ENCODE measurements at places on chromosomes 11 and 22.

DNA sequence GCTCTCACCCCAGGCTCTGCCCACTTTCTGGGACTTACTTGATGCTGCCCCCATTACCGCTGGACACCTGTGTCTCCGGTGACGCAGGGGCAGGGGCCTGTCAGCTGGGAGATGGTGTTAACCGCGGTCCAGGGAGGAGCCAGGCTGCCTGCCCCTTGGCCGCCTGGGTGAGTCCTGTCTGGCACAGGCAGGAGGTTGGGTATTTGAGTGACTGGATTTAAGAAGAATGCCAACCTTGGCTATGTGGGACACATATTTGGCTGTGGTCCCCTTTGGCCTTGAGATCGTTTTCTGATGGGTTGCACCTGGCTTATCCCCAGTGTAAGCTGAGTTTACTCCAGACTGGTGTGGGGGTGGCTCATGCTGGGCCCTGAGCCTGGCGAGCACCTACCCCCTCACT, 2.5 kb downstream of the MUC6 start:
- no peak for DNase-seq

DNA sequence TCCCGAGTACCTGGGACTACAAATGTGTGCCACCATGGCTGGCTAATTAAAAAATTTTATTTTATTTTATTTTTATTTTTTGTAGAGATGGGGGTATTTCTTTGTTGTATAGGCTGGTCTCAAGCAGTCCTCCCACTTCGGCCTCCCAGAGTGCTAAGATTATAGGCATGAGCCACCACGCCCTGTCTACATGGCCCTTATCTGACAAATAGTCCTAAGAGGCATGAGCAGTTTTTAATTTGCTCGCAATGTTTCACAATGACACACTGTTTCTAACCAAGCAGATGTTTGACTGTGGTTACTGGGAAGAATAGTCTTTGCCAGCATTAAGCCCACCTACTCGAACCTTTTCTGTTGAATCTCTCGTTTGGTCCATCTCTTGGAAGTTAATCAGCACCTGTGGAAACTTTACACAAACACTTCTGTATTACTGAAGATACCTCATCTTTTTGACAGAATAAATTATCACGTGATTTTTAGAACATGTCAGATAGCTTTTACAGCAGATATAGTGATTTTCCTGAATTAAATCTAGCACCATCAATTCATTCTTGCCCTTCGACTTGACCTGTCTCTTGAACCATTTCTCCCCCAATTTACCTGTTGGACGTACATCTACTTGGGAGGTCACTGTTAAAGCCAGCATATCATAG, 71.4 kb downstream of the MTMR3 start:
- DNase-seq: no peak

- DNase-seq: no peak
These were observed 1.0 kb upstream of the TBX1 start for GRCh38 chr22:19759427-19760057.

DNA sequence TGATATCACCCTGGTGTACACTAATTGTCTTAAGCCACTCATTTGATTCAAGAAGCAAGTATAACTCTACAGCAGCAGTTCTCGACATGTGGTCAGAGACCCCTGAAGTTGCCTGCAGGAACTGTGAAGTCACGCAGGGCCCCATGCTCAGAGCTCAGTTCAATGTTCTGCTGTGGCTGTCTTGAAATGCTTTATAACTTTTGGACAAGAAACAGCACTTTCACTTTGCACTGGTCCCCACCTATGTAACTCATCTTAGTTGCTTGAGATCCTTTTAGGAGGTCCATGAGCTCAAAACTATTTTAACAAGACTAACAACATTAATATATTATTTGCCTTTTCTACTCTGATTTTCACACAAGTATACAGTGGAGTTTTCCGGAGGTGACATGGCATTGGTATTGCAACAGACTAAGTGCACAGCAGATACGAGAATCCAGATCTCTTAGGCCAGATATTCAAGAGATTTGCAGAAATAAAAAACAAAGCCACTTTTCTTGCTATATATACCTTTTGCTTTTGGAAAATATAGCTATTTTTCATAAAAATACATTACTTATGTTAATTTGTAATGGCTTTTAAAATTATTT, 64.8 kb downstream of the PRR5L start:
- DNase-seq: no peak

DNA sequence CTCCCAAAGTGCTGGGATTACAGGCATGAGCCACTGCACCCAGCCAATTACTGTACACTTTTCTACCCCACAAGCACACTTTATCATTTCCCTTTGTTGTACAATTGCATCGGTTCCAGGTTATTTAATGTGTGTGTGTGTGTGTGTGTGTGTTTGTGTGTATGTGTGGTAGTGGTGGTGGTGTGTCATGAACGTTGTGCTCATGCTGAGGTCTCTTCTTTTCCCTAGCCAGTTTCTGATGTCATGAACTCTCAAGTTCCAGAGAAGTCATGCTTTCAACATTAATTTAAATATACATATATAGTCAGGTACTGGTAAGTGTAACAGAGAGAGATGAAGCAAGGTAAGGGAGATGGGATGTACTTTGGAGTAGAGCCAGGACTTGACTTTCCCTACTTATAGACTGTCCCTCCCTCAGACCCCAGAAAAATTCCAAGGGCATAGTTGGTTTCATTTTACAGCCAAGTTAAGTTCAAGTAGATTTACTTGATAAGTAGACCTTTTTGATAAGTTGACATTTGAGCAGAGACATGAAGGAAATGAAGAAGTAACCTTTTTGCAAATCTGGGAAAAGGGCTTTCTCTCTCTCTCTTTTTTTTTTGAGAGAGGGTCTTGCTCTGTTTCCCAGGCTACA, 42.7 kb downstream of the WEE1 start:
- DNase-seq: no peak

DNA sequence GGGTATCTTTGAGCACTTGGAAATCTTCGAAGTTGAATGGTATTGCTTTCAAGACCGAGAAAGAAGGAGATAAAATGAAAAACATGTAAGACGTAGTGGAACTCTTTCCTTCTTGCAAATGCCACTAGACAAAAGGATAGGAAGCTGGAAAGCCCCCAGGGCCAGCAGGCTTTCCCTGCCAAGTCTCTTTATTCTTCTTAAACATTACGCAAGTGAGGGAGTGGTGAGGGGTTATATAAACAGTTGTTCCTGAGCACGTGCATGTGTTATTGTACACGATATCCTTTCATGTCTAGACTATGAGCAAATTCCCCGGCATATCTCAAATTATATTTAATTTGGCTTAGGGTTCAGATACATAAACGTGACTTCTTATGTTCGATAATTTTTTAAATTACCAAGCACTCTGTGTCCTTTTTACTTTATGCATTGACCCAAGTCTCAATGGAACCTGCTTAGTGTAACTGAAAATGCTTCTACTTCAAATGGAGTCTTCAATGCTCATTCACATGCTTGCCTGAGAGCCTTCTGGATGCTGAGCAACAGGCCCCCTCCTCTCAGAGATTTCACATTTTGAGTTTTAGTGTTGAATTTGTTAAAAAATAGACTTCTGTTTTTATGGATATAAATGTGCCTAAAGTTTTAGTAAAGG, 59.0 kb downstream of the PPP2R1B start:
- DNase-seq: no peak

GRCh38 chr22:27752771-27753170, 48.8 kb downstream of the MN1 start:
- DNase-seq: no peak

GRCh38 chr22:37750596-37751162, 53.8 kb downstream of the TRIOBP start:
- DNase-seq: no peak

DNA sequence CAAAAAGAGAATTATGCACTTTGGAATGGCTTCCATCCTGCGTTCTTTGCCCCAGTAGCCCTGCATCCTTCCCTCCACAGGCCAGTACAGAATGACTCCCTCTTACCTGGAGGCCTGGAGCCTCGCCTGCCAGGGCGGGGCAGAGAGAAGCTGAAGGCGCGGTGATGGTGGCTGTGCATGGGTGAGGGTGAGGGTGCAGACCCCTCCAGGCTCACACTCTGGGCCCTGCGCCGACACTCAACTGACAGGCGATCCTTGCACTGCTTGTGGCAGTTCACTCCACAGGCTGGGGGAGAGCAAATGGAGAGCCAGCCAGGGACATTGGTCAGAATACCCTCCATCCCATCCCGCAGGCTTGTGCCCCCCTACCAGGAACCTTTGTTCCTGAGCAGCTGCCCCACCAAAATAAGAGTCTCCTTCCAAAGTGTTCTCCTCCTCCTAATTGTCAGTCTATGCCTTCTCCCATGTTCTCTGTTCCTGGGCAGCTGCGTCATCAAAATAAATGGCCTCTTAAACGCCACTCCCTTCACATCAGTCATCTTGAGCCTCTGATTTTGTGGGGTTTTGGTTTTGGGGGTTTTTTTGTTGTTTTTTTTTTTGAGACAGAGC, 5.9 kb upstream of the NRXN2 start:
- DNase-seq: no peak

GRCh38 chr11:93905384-93905783, 55.0 kb upstream of the VSTM5 start:
- DNase-seq: no peak

DNA sequence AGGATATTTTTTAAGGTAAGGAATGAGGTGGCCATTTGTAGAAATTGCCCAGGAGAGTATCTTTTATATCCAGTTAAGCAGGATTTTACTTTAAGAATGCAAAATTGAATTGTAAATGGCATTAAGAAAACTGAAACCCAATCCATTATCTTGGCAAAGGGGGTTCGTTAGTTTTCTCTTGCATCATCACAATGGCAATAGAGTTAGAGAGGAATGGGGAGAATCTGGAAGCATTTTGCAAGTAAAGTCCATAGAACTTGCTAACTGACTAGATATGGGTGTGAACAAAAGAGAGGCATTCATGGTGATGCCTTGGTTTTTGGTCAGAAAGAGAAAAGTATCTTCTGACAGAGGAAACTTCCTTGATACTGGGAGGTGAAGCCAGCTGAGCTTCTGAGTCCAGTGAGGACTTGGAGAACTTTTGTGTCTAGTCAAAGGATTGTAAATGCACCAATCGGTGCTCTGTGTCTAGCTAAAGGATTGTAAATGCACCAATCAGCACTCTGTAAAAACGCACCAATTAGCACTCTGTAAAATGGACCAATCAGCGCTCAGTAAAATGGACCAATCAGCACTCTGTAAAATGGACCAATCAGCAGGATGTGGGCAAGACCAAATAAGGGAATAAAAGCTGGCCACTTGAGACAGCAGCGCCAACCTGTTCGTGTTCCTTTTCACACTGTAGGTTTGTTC, 3.6 kb upstream of the CCDC117 start:
- no peak for DNase-seq

DNA sequence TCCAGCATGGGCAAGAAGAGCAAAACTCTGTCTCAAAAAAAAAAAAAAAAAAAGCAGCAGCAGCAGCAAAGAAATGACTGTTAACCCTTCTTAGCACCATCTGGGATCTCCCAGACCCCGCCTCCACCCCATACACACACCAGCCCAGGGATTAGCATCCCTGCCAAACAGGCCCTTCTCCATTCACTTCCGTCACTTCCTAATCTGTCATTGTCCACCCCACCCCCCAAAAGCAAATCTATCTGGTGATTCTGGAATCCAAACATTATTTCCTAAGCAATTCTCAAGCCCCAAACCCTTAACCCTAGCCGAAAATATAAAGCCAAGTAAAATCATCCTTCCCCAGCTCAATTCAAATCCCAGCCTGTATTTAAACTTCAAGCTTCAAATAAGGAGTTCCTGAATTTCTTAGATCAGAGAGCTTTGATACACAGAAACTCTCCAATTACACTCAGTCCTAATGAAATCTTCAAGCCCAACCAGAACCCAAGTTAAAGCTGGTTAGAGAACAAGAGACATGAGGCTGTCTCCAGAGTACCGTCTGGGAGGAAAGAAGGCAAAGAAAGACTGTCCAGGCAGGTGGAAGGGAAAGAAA, 6.0 kb upstream of the AHNAK start:
- no peak for DNase-seq

DNA sequence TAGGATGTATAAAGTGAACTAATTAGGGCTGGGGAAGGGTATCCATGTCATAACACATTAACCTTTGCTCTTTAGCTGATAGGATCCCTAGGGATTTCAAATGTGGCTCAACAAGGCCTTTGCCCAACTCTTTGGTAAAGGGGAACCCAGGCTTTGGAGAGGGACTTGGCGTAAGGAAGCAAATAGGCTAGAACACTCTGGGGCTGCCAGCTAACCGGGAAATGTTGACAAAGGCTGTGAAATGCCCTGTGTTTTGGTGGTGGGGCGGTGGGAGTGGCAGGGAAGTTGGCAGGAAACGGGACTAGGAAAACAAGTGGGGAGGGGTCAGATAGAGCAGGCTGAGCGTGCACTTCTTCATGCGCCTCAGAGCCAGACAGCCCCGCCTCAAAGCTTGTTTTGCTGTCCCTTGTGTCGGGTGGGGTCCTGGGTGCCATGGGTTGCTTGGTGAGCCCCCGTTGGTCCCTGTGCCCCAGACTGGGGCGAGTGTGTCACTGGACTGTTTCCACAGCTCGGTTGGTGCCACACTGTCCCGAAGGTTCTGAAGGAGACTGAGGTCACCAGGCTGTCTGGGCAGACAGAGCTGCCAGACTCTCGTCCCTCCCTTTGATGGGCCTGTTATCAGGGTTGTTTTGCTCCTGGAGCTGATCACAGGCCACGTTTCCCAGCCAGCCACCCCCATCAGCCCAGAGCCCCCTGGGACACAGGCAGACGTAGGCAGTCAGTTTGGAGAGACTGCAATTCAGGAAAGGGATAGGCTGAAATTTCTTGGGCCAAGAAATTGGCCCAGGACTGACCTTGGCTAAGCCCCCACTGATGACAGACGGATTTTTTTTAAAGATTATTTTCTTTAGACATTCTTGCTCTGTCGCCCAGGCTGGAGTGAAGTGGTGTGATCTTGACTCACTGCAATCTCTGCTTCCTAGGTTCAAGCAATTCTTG, 19.6 kb downstream of the KCTD21 start:
- DNase-seq: no peak

GRCh38 chr11:23123753-23124152, 263.5 kb upstream of the CCDC179 start:
- DNase-seq: no peak

DNA sequence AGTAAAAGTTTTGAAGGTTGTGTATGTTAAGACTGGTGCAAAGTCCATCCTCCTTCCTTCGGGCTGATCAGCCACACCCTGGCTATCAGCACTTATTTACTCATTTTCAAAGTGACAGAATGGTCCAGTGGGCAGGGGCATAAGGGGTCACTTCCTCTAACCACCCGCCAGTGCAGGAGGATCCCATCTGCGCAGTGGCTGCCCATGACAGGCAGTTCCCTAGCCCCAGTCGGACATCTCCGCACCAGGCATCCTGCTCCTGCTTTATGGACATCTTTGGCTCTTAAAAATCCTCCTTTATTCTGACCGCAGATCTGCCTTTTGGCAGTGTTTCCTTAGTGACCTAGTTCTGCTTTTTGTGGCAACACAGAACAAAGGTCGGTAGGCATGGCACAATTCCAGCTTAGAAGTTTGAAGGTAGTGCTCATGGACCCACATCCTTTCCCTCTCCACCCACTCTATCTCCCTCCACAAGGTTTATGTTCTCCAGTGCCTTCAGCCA, 55.9 kb downstream of the BMAL1 start:
- peak; percentile 50 for DNase-seq

GRCh38 chr11:79362206-79362757, 78.5 kb downstream of the TENM4 start:
- DNase-seq: no peak

- DNase-seq: no peak
These were observed 370.4 kb upstream of the ANO3 start for GRCh38 chr11:25961539-25961938.

- DNase-seq: no peak
These were observed 134.0 kb downstream of the KIF18A start for GRCh38 chr11:27973851-27974536.
